ENCODE measurements at places on chromosomes 12 and 14. TPM values are rescaled to one million over a fixed set of nuclear protein-coding genes. Genes with fewer than 3 reads are reported as not detected.

ARHGAP5 gene
- 26.0 TPM for polyA plus RNA-seq

KRT78 gene
- not detected for polyA plus RNA-seq

DPY19L2 gene
- polyA plus RNA-seq: not detected

USP44 gene
- 5.5 TPM for polyA plus RNA-seq

KRT85 gene
- not detected for polyA plus RNA-seq

MANSC1 gene
- 0.23 TPM for polyA plus RNA-seq

C12orf50 gene
- not detected for polyA plus RNA-seq

OTOGL gene
- not detected for polyA plus RNA-seq

IFNG gene
- polyA plus RNA-seq: not detected

DDN gene
- polyA plus RNA-seq: not detected

MYF5 gene
- not detected for polyA plus RNA-seq

LBHD2 gene
- not detected for polyA plus RNA-seq

AQP2 gene
- polyA plus RNA-seq: not detected

MYF6 gene
- polyA plus RNA-seq: not detected

ATP23 gene
- 18.3 TPM for polyA plus RNA-seq

KRT86 gene
- not detected for polyA plus RNA-seq

TCTN2 gene
- 0.43 TPM for polyA plus RNA-seq

IL31 gene
- not detected for polyA plus RNA-seq

SLC5A8 gene
- polyA plus RNA-seq: not detected

BAZ1A gene
- 20.6 TPM for polyA plus RNA-seq

PPFIA2 gene
- polyA plus RNA-seq: not detected

PTPRO gene
- 9.4 TPM for polyA plus RNA-seq

RASSF3 gene
- 3.4 TPM for polyA plus RNA-seq

NPFF gene
- not detected for polyA plus RNA-seq

TMEM119 gene
- polyA plus RNA-seq: 0.33 TPM

IKZF4 gene
- polyA plus RNA-seq: 0.35 TPM

KLHL33 gene
- 0.10 TPM for polyA plus RNA-seq

FOXA1 gene
- polyA plus RNA-seq: not detected

KRT80 gene
- not detected for polyA plus RNA-seq

COQ10A gene
- polyA plus RNA-seq: 15.1 TPM

HCAR2 gene
- not detected for polyA plus RNA-seq

PTPRQ gene
- not detected for polyA plus RNA-seq

GTF2A1 gene
- 9.2 TPM for polyA plus RNA-seq

DPPA3 gene
- polyA plus RNA-seq: not detected

ARHGAP9 gene
- 129 TPM for polyA plus RNA-seq

NRIP2 gene
- 1.7 TPM for polyA plus RNA-seq

PKP2 gene
- 0.43 TPM for polyA plus RNA-seq

RNU7-1 gene
- not detected for polyA plus RNA-seq

OR6C3 gene
- not detected for polyA plus RNA-seq

AREL1 gene
- polyA plus RNA-seq: 15.6 TPM

PRKD1 gene
- polyA plus RNA-seq: 1.0 TPM

MDGA2 gene
- polyA plus RNA-seq: not detected

FAM186B gene
- 0.16 TPM for polyA plus RNA-seq

ESPL1 gene
- polyA plus RNA-seq: not detected

HOXC6 gene
- not detected for polyA plus RNA-seq

SRRM4 gene
- not detected for polyA plus RNA-seq

SLC7A8 gene
- polyA plus RNA-seq: 0.25 TPM

AMN gene
- 15.0 TPM for polyA plus RNA-seq

VAMP1 gene
- 8.1 TPM for polyA plus RNA-seq

AQP5 gene
- not detected for polyA plus RNA-seq

SSPN gene
- polyA plus RNA-seq: 149 TPM

BDKRB2 gene
- not detected for polyA plus RNA-seq

NID2 gene
- 0.73 TPM for polyA plus RNA-seq

NFE2 gene
- 0.44 TPM for polyA plus RNA-seq

NTF3 gene
- polyA plus RNA-seq: not detected

ZDHHC22 gene
- not detected for polyA plus RNA-seq

PLXNC1 gene
- 6.6 TPM for polyA plus RNA-seq
